HEK293T (cell line): ENCODE measurements at places on chromosomes 2 and 18.

DNA sequence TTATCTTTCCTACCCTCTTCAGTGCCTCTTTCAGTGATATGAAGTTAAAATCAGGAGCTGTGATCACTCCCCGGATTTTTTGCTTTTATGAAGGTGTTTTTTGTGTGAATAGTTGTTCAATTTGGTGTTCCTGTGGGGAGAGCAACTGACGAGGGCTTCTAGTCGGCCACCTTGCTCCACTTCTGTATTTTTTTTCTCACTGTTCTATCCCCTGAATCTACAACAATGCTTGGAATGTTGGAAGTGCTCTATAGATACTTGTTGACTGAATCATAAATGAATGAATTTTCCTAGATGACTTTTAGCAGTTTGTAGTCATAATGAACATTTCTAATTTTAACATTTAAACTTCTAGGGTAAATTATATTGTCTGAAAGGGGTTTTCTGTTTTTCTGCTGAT, 247.3 kb downstream of the ZNF385B start:
- no peak for DNase-seq

- DNase-seq, result no peak
These were observed 95.3 kb upstream of the TGFA start for GRCh38 chr2:70648961-70649360.

GRCh38 chr2:133589456-133589855, 21.2 kb upstream of the NCKAP5 start:
- DNase-seq, result no peak

- no peak for DNase-seq
These were observed 85.8 kb downstream of the PLA2R1 start for GRCh38 chr2:159976527-159977160.

- no peak for DNase-seq
These were observed 2.1 kb upstream of the EMILIN1 start for GRCh38 chr2:27076323-27076722.

DNA sequence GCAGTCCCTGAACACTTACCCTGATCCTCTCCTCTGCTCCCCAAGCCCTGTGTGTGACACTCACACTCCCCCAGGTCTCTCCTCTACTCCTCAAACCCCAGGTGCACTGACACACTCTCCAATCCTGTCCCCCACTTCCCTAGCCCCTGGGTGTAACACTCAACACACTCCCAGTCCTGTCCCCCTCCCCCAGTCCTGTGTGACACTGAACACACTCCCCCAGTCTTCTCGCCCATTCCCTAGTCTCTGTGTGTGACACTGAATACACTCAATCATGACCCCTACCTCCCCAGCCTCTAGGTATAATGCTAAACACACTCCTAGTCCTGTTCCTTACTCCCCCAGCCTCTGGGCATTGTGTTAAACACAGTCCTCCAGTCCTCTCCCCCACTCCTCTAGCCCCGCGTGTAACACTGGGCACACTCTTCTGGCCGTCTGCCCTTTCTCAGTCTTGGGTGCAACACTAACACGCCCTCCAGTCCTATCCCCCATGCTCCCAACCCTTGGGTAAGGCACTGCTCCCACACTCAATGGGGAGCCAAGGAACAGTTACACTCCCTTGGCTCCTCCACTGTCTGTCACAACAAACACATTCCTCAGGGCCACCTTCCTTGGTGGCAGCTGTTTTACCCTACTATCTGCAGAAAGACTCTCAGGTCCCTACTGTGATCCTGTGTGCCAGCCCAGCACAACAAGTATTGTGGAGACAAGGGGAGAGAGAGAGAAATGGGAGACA, 82.5 kb upstream of the PKDCC start:
- DNase-seq, result no peak

- DNase-seq, result no peak
These were observed 78.4 kb upstream of the CYP1B1 start for GRCh38 chr2:38154395-38154794.

GRCh38 chr18:48800876-48801727, 149.7 kb downstream of the SMAD7 start:
- DNase-seq, result no peak

- DNase-seq, result no peak
These were observed 656.9 kb downstream of the TSN start for GRCh38 chr2:122412360-122412759.

GRCh38 chr2:206075113-206075512, 10.9 kb downstream of the INO80D start:
- no peak for DNase-seq

GRCh38 chr18:26208977-26209376, 17.3 kb upstream of the TAF4B start:
- DNase-seq, result no peak

- DNase-seq, result no peak
These were observed 38.0 kb downstream of the MARCO start for GRCh38 chr2:118980022-118980421.

DNA sequence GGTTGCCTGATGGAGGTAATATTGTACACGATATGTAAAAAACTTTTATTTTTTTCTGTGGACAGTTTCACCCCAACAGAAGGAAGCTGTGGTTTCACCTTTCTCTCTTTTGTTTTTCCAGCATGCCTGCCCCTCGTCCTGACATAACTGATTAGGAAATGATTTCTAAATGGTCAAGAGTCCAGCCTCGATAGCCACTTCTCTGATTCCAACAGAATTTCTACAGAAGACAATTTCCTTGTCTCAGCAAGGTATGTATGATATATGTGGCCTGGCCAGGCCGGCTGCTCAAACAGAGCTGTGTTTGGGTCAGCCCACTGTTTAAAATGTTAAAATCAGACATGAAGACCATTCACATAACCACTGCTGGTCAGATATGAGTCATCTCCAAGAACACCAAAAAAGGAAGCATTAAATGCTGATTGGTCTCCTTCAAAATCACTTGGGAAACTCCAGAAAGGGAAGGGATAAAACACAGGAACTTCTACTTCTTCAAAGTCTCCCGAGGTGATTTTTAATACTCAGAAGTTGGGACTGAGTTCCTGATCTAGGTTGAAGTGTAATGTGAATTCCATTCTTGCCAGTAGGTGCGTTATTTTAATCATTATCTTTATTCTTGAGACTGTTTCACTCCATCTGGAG, 22.3 kb downstream of the ATP8B1 start:
- DNase-seq, result no peak

- no peak for DNase-seq
These were observed 71.2 kb downstream of the SLC9A4 start for GRCh38 chr2:102544182-102544581.

- no peak for DNase-seq
These were observed 23.2 kb upstream of the SLC20A1 start for GRCh38 chr2:112622528-112622849.

- no peak for DNase-seq
These were observed 3.7 kb downstream of the NEURL3 start for GRCh38 chr2:96501471-96501874.
